ENCODE measurements at places on chromosomes 5 and 9.
A peak's percentile ranks its signal among the peaks of the same experiment; 100 is the strongest.

GRCh38 chr5:76679231-76679630, 36.7 kb upstream of the F2R start:
- DNase-seq = no peak

- DNase-seq = no peak
These were observed 13.1 kb downstream of the ZNF608 start for GRCh38 chr5:124733329-124733650.

DNA sequence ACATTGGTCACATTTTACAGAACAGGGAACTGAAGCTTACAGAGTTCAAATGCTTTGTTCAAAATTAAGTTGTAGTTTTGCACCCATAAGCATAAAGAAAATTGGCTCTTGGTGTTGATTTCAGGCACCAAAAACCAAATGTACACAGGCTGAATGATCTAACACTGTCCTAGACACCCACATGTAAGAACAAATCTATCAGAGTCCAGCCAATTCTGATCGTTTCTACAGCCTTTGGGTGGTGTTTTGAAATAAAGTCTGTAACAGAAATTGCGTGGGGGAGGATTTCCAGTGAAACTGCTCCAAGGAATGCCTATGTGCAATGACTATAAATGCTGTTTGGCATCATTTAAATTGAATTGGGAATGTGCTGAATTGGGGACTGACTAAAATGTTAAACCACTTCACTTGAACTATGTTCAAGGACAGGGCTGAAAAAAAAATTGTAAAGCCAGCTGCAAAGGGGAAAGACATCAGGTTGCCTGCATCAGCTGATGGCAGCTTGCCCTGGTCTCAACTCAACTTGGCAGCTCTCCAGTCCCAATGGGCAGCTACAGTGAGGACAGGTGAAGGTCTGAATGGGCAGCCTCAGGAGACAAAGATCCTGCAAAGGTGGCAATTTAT, 92.2 kb upstream of the TRPC7 start:
- DNase-seq = no peak

DNA sequence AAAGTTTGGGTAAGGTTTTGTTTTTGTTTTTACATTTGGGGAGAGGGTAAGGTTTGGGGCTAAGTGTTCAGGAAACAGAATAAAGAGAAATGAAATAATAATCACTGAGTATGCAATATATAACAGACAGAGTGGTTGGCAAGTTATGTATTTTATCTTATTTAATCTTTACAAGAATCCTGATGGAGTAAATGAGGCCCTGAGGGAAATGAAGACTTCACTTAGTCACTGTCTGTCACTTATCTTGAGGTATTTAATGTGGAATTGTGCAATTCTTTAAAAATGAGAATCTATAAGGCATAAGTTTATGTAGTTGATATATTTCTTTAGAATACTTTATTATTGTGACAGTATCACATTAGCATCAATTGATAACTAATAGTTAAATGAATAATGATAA, 48.1 kb downstream of the TEK start:
- no peak for DNase-seq

DNA sequence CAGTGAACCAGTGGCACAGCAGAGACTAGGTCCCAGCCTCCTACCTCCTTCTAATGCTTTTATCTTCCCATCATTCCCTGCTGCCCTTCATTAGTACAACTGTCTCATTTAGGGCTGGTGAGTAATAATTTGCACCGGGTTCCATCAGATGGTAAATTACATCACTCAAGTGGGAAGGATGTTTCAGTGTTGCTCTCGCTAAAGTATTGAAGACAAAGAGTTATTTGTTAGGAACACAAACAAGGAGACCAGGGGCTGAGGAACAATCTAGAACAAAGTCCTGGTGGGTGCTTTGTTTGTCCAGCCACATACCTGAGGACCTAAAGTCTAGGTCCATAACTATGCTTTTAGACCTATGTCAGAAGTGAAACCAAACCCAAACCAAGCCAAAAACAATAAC, 52.4 kb downstream of the SEC61B start:
- no peak for DNase-seq

DNA sequence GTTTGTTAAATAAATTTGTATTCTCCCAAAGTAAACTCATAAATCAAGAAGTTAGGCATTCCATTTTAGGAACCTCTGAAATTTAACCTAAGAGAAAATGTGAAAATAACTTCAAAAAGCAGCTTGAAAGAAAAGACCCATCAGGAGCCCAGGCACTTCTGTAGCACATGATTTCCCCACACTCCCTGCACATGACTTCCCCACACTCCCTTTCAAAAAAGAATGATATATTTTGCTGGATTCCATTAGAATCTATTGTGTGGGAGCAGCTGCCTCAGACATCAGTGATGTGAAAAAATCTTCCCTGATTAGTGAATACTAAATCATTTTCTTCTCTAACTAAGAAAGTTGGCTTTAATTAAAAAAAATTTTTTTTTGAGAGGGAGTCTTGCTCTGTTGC, 83.3 kb downstream of the GLDC start:
- no peak for DNase-seq

GRCh38 chr9:93110311-93110855, 14.4 kb downstream of the CARD19 start:
- DNase-seq = peak; percentile 51

All from lower lobe of right lung (tissue), 2 donors.